Esophagus (tissue), 2 donors: ENCODE measurements at places on chromosomes 12 and 14. TPM values are rescaled to one million over a fixed set of nuclear protein-coding genes. Genes with fewer than 3 reads are reported as not detected.

The RNASE3 gene
- not detected for polyA plus RNA-seq

The IFI27 gene
- polyA plus RNA-seq, result 478 TPM

The ETV6 gene
- polyA plus RNA-seq, result 5.4 TPM

The HOXC10 gene
- polyA plus RNA-seq, result 0.04 TPM

The TRIM9 gene
- polyA plus RNA-seq, result 0.06 TPM

The CIROP gene
- polyA plus RNA-seq, result 0.01 TPM

The RASAL1 gene
- polyA plus RNA-seq, result 52.7 TPM

The NEK9 gene
- 18.6 TPM for polyA plus RNA-seq

The CFAP54 gene
- polyA plus RNA-seq, result 0.06 TPM

The KIF21A gene
- polyA plus RNA-seq, result 15.7 TPM

The DEGS2 gene
- 24.7 TPM for polyA plus RNA-seq

The ABCC9 gene
- 0.61 TPM for polyA plus RNA-seq

The RHOJ gene
- polyA plus RNA-seq, result 2.6 TPM

The MIPOL1 gene
- polyA plus RNA-seq, result 2.2 TPM

The SLC25A3 gene
- 283 TPM for polyA plus RNA-seq
